Stimulated activated CD8-positive, alpha-beta memory T cell treated with anti-CD3 and anti-CD28 coated beads, Interleukin-15, amount 100 ng/mL, for 24 hours (primary cell): ENCODE measurements at places on chromosomes 2 and 18.

GRCh38 chr2:173355132-173355865, 627 bp downstream of the CDCA7 start:
- DNase-seq = peak; percentile 10

- no peak for DNase-seq
These were observed 116.5 kb upstream of the DLX2 start for GRCh38 chr2:172219201-172219600.

- no peak for DNase-seq
These were observed 111.7 kb downstream of the ACOXL start for GRCh38 chr2:110843959-110844510.

- DNase-seq = no peak
These were observed 945.0 kb downstream of the SLC4A3 start for GRCh38 chr2:220572385-220572784.

DNA sequence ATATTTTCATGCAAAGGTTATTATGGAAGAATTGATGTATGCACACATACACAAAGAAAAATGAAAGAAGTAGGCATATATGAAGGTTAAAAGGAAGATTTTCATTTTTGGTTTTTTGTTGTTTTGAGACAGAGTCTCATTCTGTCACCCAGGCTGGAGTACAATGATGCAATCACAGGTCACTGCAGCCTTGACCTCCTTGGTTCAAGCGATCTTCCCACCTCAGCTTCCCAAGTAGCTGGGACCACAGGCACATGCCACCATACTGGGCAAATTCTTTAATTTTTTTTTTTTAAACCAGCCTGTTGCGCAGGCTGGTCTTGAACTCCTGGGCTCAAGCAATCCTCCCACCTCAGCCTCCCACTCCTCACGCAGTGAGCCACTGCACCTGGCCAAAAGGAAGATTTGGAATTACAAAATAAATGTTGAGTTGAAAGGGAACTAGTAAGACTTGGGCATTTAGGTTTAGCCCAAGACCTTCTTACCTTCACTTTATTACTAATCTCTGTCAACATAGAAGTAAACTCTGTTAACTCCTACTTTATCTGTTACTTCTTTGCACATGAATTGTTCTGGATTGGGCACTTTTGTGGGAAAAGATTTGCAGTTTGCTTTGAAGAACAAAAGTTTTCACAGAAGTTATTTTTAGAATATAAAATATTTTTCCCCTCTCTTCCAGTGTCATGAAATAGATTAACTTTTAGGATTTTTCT, 31.7 kb upstream of the NBEAL1 start:
- no peak for DNase-seq

DNA sequence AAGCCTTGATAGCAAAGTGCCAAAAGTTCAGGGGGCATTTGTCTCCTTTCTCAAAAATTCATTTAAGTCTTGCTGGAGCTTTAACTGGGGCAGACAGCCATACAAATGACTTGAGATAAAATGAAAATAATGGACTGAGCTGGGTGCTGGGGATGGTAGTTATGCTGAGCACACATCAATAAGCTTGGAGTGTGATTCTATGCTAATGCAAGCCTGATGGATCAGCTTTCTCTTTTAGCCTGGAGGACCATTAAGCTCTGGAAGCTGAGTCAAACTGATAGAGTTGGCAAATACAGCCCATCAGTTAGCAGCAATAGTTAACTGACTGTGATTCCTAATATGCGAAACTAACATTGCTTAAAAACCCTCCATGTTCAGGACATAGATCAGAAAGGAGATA, 98.0 kb downstream of the CAMKMT start:
- no peak for DNase-seq

DNA sequence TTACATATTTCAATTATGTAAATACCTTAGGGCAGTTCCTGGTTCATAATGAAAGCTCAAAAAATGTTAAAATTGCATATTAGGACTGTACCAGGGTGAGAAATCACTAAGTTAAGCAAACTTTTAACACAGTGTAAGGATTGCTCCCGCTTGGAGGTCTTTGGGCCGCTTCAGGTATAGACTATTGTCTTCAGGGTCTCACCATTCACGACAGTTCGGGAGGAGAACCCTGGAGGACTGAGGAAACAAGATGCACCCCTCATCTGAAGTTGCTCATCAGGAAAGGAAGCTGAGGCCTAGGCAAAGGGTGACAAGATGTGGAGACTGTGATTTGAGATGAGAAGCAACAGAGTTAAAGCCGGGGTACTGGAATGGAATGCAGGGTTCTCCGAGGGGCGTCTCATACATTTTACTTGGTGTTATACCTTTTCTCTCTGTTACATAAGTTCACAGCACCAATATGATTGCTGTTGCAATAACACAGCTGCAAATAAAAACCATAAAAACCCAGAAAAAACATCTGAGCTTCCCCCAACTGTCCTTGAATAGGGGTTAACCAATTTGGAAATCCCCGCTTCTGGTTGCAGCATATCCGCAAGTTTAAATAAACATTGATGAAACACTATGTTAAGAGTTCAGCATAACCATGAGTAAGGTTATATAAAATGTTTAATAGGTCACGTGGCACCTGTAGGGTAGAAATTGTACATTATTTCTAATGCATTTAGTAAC, 40.1 kb downstream of the FBXO48 start:
- DNase-seq = no peak

- no peak for DNase-seq
These were observed 21.6 kb downstream of the TWIST2 start for GRCh38 chr2:238869293-238870124.

- no peak for DNase-seq
These were observed 364.4 kb upstream of the CYRIA start for GRCh38 chr2:17030047-17030446.

DNA sequence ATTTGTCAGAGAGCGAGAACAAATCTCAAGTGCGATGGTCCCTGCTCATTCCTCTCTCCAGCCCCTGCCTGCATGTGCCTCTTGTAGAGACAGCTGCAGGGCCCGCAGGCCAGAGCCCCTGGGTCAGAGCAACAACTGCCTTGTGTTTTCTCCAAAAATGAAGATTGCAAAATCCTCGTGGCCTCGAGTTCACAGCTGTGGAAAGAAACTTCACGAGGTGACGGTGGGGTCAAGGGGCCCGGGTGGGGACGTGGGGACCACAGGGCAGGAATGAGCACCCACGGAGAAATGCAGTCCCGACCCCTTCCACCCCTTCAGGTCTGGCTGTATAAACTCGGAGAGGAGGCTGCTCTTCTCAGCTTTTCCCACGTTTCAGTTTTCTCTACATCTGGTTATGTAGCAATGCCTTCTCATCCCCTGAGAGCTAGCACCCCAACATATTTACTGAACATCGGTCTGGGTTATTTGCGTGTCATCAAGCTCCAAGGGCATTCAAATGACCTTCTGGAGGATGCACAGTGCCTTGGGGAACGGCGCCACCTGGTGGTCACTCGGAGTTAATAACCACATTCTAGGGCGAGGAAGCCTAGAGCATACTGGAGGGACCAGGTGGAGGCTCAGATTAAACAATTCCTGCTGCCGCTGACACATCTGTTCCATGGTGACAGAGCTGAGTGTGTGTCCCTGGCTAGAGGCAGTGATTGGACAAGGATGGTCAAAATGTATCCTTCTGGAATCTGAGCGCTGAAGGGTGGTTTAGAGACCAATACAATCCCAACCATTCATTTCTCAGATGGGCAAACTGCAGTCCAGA, 91.4 kb upstream of the CYRIA start:
- peak; percentile 38 for DNase-seq

- no peak for DNase-seq
These were observed 40.4 kb upstream of the CDC42EP3 start for GRCh38 chr2:37711831-37712230.

DNA sequence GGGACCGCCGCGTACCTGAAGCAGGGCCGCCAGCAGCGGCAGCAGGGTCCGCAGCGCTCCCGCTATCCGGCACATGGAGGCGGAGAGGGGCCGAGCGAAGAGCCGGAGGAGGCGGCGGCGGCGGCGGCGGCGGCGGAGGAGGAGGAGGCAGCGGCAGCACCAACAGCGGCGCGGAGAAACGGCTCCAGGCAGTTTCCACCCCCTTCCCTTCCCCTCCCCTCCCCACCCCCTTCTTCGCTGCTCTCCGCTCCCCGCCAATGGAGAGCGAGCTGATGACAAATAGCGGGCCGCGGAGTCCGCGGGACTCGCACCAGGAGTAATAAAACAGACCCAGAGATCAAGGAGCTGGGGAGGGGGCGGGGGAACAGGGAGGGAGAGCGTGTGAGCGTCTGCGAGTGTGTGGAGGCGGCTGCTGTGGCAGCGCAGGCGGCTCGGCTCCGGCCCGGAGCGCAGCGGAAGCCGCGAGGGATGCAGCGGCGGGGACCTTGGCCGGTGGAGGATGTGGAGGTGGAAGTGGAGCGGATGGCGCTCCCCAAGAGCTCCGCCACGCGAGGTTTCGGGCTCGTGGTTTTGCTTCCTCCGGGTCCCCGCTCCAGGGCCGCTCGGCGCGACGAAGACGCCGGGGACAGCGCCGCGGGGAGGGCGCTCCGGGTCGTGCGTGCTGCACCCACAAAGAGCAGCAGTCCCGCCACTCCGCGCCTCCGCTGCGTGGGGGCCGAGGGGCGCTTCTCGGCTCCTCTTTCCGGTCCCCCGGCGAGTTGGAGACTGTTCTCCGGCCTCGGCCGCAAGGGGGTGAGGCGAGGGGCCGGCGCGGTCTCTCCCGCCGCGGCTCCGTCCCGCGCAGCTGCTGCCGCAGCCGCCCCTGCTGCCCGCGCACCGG, at the start of gene CDH2:
TSS of gene CDH2 (minus strand) at position 183 of the 880 bp plus-strand sequence. CDS start at position 75, 108 bp downstream.
- DNase-seq = no peak

- DNase-seq = no peak
These were observed 43.3 kb downstream of the AGAP1 start for GRCh38 chr2:235537186-235537585.

GRCh38 chr2:15169326-15170069, 391.6 kb downstream of the NBAS start:
- no peak for DNase-seq
